ENCODE measurements at places on chromosomes 7 and 10.

- H3K36me3 ChIP-seq = peaks cover 27% of the 10 kb centered on the region
- H3K4me3 ChIP-seq = peak overlapping the region; percentile 14
- no peaks in the 10 kb centered on the region for H3K27me3 ChIP-seq
- no peak overlapping the region for H3K27ac ChIP-seq
- DNase-seq = peak; percentile 43
Measured at GRCh38 chr7:42174391-42174912, 62.6 kb downstream of the GLI3 start.

- no peaks in the 10 kb centered on the region for H3K27me3 ChIP-seq
- peak; percentile 68 for DNase-seq
- H3K4me3 ChIP-seq = peak overlapping the region; percentile 68
- H3K36me3 ChIP-seq = no peaks in the 10 kb centered on the region
Measured at GRCh38 chr7:815284-816216, 16.7 kb upstream of the SUN1 start.

- H3K4me3 ChIP-seq = no peak overlapping the region
- DNase-seq = no peak
- no peaks in the 10 kb centered on the region for H3K27me3 ChIP-seq
- no peaks in the 10 kb centered on the region for H3K4me1 ChIP-seq
- H3K36me3 ChIP-seq = peaks cover 4% of the 10 kb centered on the region
- no peak overlapping the region for H3K27ac ChIP-seq
Measured at GRCh38 chr10:63214571-63214970, 81.4 kb downstream of the NRBF2 start.

DNA sequence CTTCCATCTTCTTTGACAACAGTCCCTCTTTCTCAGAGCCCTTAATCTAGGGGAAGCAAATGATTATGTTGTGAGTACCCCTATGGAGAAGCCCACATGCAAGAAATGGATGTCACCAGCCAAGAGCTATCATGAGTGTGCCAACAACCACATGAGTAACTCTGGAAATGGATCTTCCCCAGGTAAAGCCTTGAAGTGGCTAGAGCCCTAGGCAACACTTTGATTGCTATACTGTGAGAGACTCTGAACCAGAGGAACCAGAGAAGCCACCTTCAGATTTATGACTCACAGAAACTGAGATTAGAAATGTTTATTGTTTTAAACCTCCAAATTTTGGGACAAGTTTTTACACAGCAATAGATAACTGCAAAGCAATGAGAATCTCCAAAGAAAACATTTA is 60.9 kb upstream of the COL1A2 start:
- no peak overlapping the region for H3K27ac ChIP-seq
- H3K36me3 ChIP-seq = no peaks in the 10 kb centered on the region
- no peak for DNase-seq
- H3K27me3 ChIP-seq = no peaks in the 10 kb centered on the region

- no peaks in the 10 kb centered on the region for H3K4me1 ChIP-seq
- H3K4me3 ChIP-seq = no peak overlapping the region
- DNase-seq = no peak
- no peaks in the 10 kb centered on the region for H3K27me3 ChIP-seq
- no peaks in the 10 kb centered on the region for H3K36me3 ChIP-seq
Measured at GRCh38 chr10:88832376-88832775, 19.3 kb downstream of the ANKRD22 start.

GRCh38 chr7:8629504-8629903 is 196.1 kb downstream of the NXPH1 start:
- H3K27ac ChIP-seq = no peak overlapping the region
- DNase-seq = no peak
- no peak overlapping the region for H3K4me3 ChIP-seq
- no peaks in the 10 kb centered on the region for H3K36me3 ChIP-seq
- H3K27me3 ChIP-seq = no peaks in the 10 kb centered on the region
- no peaks in the 10 kb centered on the region for H3K4me1 ChIP-seq

GRCh38 chr7:41501006-41501405 is 201.9 kb downstream of the INHBA start:
- H3K27me3 ChIP-seq = no peaks in the 10 kb centered on the region
- peak; percentile 59 for DNase-seq
- H3K4me3 ChIP-seq = no peak overlapping the region
- no peak overlapping the region for H3K27ac ChIP-seq
- no peaks in the 10 kb centered on the region for H3K4me1 ChIP-seq

DNA sequence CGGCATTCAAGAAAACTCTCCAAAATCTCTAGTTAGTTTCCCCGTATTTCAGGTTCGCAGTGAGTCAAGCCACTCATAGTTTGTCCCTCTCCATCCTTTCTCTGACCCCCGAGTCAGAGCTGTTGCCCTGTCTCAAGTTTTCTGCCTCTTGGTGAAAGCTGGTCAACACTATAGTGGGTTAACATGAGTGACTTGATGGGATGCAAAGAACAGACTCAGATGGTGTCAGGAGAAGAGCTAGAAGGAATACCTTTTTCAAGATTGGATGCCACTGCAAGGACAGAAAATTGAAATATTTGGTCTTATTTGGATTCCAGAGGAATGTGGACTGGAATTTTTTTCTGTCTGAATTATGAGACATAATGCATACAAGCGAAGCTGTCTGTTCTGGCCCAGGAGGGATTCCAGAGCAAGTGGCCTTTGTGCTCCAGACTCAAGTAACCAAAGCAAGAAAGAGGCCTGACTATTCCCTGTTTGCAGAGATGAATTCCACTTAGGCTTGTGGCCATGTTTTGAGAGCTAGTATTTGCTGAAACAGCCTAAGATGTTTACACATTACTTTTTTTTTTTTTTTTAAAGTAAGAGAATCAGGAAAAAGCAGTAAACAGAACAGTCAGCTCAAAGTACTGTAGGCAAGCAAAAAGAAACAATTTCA is 67.4 kb downstream of the VWC2 start:
- H3K36me3 ChIP-seq = no peaks in the 10 kb centered on the region
- H3K27me3 ChIP-seq = no peaks in the 10 kb centered on the region
- H3K4me1 ChIP-seq = no peaks in the 10 kb centered on the region
- no peak for DNase-seq

- no peak overlapping the region for H3K4me3 ChIP-seq
- H3K4me1 ChIP-seq = peaks cover 37% of the 10 kb centered on the region
- H3K27me3 ChIP-seq = no peaks in the 10 kb centered on the region
- H3K36me3 ChIP-seq = no peaks in the 10 kb centered on the region
- no peak for DNase-seq
- H3K27ac ChIP-seq = no peak overlapping the region
Measured at GRCh38 chr7:151715666-151716315, 161.1 kb downstream of the PRKAG2 start.
